Right kidney (tissue), 9 donors: ENCODE measurements at places on chromosomes 4 and X.

GRCh38 chrX:124940531-124940930, 379.1 kb upstream of the TEX13C start:
- DNase-seq, result no peak

DNA sequence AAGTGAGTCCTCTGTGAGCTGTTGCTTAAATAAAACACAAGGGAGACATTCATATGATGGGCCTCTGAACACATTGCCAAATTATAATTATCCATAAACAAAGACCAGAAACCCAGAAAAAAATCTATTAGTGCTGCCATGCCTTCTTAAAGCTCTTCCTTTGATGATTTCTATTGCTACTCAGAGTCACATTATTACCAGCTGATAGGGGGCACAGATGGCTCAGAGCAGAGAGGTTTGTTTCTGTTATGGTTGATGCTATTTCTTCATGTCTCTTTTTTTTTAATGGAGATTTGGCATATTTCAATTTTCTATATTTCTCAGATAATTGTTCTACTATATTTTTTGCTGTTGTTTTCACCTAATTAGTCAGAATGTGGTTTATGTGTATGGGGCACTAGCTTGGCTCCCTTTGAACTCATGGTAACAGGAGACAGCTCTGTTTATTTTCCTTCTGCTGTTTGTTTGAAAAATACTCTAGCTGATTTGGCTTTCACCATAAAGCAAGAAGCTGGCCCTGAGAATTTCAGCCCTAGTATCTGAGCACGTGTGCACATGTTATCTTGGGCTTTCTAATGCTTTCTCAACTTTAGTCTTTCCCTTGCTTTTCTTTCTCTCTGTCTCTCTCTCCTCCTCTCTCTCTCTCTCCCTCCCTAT, 568.8 kb downstream of the PPARGC1A start:
- no peak for DNase-seq

GRCh38 chr4:103046416-103047290, 27.1 kb upstream of the SLC9B1 start:
- DNase-seq, result peak; percentile 4

DNA sequence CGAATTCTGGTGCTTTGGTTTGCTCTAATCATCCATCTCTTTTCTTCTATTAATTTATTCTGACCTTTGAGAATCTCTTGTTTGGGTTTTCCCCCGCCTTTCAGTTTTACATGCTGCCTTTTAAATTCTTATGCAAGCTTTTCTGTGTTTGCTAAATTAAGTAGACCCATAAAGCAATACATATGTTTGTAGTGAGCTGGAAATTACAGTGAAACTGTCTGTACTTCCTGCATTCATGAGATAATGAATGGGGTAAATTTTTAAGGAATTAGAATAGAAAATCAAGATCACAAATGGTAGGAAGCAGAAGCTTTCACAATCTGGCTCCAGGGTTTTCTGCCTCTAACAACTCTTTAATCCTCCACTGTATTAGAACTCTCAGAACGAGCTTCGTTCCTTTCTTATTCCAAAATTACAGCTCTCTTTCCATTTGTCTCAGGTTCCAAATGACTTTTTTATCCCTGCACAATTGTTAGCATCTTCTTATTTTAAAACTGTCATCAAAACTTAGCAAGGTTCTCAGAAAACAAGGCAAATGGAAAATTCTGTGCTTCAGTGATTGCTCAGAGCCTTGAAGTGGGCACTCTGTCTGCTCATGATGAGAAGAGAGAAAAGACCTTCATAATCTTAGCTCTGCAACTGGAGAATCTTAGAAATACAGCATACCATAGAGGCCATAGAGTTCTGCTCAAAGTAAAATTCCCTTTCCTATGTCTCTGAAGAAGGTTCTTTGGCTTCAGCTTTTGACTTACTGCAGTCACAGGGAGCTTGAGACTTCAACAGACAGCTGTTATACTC, 108.2 kb downstream of the EGF start:
- DNase-seq, result no peak

GRCh38 chrX:119573840-119574393, 446 bp upstream of the UBE2A start:
- peak; percentile 79 for DNase-seq

DNA sequence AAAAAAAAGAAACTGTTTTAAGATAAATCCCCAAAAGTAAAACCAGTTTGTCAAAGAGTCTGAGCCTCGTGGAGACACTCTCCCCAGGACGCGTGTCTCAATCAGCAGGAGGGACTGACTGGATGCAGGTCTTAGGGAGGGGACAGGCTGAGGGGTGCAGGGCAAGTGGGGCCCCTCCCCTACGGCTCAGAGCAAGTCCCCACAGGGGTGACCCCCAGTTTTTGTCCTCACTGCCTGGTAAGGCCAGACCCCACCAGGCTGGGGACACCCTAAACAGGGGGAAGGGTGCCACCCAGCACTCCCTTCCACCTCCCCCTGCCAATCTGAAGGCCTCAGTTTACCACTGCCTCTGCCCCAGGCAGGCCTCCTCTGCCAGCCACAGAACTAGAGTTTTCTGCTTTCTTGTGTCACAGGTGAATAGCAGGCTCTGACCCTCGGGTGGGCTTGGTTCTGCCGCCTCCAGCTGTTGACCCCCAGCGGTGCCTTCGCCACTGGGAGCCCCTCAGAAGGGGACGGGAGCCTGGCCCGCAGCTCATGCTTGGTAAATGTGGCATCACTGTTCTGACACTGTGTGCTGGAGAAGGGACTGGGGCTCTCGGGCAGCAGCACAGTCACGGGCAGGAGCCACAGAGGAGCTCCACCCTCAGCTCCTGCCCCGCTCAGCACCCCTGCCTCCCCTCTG, 69.8 kb upstream of the MXD4 start:
- DNase-seq, result no peak

DNA sequence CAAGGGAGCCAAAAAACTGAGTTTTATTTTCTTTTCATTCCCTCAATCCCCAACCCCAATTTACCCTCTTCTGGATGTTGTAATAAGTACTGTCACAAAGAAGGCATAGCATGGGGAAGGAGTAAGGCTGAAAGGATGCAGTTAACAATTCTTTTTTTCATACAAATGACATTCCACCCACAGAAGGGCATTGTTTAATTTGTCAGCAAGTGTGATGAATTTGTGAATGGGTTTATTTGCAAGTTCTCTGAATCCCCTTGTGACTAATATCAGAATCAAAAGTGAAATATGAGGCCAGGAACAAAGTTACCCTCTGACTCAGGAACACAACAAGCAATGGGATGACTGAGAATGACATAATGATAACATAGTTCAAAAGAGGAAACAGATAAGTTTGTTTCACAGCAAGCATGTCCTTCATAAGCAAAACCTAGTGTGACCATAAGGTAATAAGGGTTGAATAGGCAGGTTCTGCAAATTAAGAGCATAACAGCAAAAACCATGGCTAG, 2.1 kb downstream of the GEMIN8 start:
- DNase-seq, result no peak

DNA sequence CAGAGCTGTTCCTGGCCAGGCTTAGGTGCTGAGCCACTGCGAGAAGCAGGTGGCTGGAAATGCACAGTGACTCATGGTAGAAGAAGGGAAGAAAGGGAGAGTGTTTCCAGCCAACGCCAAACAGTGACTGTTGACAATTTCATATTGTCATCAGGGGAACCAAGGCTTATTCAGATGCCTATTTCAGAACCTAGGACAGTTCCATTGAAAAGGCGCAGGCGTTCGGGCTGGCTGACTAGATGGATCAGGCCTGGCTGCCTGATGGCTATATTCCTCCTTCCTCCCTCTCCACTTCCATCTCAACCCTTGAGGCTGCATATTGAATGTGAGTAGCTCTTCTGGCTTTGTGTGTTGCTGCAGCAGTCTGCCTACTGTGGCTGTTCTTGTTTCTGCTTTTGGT, 73.0 kb upstream of the FRMPD4 start:
- DNase-seq, result no peak

- no peak for DNase-seq
Measured at GRCh38 chrX:12657433-12657832, 133.8 kb upstream of the PRPS2 start.

GRCh38 chrX:100819534-100819836, 706 bp upstream of the CSTF2 start:
- DNase-seq, result no peak

GRCh38 chr4:140109737-140110136, 44.2 kb downstream of the MAML3 start:
- no peak for DNase-seq

GRCh38 chr4:102663073-102663472, 97.7 kb downstream of the MANBA start:
- no peak for DNase-seq

DNA sequence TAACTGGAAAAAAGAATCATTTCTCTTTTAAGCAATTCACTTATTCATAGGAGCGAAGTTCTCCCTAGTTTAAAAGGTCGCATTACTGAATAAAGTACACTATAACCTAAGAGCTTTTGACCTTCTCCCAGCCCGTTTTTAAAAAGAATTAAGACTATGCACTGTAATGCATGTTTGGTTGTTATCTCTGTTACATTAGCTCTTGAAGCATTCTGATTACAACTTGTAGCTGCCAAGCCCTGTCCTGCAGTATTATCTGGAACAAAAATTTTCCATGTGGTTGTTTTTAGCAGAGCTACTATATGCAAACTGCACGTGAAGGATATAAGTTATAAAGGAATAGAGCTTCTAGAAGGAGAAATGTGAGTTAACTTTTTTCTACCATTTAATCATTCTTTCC, 8.1 kb downstream of the GAB1 start:
- DNase-seq, result no peak

DNA sequence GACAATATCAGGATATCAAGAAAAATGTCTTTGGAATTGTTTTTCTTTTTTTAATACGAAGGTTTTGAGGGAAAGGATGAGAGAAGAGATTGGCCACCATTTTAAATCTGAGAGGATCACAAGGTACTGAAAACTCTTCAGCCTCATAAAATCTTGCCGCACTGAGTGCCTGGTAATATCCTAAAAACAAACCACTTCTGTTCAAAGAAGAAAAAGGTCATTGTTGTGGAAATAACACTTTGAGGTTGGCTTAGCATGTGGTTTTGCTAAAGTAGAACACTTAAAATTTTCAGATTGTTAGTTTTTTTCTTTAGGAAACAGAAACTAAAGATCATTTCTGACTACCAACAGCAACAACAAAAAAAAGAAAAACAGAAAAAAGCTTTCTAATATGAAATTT, 1.0 kb upstream of the CLDN22 start:
- no peak for DNase-seq
